Activated CD4-positive, alpha-beta T cell treated with anti-CD3 and anti-CD28 coated beads for 24 hours (primary cell): ENCODE measurements at places on chromosomes 3 and 15.

GRCh38 chr15:55250392-55250791 is 39.2 kb downstream of the RAB27A start:
- DNase-seq, result no peak

DNA sequence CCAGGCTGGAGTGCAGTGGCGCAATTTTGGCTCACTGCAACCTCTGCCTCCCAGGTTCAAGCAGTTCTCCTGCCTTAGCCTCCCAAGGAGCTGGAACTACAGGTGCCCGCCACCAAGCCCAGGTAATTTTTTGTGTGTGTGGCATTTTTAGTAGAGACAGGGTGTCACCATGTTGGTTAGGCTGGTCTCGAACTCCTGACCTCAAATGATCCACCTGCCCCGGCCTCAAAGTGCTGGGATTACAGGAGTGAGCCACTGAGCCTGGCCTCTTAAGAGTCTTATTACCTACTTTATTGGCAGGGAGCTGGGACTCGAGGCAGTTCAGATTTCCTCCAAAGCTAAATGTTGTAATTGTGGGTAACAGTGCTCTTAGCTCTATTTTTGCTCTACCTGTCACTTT is 16.4 kb downstream of the PXYLP1 start:
- DNase-seq, result no peak

GRCh38 chr3:45917146-45917898 is 25.9 kb upstream of the CXCR6 start:
- no peak for DNase-seq

DNA sequence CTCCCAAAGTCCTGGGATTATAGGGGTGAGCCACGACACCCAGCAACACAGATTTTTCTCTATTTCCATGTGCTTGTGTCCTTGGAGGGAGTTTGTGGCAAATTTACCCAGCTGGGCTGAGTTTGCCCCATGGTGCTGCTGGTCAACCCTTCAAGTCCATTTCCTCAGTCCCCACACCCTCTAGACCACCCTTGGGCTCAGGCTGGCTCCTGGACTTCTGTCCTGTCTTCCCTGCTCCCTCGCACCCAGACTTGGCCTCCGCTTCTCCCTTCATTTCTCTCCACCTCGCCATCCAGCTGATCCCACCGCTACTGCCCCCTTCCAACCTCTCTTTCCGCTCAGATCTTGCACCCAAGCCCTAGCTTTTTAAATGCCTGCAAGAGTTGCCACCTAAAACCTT is 7.3 kb upstream of the RHOV start:
- DNase-seq, result no peak

GRCh38 chr3:110749006-110749405 is 322.6 kb upstream of the NECTIN3 start:
- no peak for DNase-seq

GRCh38 chr3:156406393-156406792 is 148.5 kb downstream of the SSR3 start:
- no peak for DNase-seq

- DNase-seq, result no peak
These were observed 176.5 kb upstream of the KCNMB2 start for GRCh38 chr3:178359728-178360127.

DNA sequence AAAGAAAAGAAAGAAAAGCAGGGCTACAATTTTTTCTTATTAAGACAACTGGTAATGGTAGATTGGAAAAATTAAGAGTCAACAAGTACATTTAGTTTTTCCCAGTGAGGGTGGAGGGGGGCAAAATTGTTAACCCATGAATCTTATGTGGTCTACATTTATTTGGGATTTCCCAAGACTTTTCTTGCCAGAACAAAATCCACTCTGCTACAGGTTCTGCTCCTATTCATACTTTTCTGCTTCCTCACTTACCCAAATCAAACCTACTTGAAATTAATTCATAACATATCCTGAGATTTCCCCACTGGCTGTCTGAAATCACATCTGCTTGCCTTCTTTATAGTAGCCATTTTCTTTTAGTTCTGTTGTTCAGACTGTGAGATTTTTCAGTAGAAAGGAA is 41.1 kb downstream of the VGLL3 start:
- no peak for DNase-seq

DNA sequence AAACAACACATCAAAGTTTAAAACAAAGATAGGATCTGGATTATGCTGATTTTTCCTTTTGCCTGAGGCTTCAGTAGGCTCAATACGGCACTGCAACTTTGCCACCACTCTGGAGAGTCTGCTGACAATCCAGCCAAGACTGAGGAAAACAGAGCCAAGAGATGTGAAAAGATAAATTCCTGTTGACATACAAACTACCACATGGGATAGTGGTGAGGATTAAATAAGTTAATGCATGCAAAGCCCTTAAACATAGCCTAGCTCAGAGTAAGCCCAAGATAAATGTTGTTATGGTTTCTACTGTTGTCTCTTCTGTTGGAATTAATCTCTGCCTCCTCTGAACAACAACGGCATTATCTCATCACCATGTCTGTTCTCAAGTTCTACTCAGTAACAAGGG is 245.9 kb upstream of the LMCD1 start:
- DNase-seq, result no peak
